ENCODE measurements at places on chromosomes 3 and 15.
A peak's percentile ranks its signal among the peaks of the same experiment; 100 is the strongest.

GRCh38 chr15:66489179-66489791 is 8.3 kb downstream of the SNAPC5 start:
- DNase-seq: no peak

DNA sequence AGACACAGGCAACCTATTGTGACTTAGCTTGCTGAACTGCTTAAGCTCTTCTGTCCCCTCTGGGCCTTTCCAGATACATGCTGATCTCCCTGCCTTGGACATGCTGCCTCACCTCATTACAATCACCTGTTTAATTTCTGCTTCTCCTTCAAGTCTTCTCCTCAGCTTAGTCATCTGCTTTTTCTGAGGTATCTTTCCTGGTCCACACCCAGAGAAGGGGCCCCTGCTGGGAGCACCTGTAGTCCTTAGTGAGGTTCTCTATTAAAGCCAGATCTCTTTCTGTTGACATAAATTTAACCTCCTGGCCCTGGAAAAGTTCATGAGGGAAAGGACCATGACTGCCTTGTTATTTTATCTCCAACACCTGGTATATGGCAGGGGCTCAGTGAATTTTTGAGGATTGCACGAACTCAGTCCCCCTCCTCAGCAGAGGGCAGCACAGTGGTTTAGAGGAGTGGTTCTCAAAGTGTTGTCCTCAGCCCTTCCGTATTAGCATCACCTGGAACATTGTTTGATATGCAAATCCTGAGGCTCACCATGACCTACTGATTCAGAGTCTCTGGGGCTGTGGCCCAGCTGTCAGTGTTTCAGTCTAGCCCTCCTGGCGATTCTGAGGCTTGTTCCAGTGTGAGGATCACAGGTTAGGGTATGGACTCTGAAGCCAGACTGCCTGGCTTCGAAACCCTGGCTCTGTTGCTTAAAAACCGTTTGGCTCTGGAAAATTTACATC is 12.7 kb downstream of the COL6A6 start:
- no peak for DNase-seq

- no peak for DNase-seq
Observed at GRCh38 chr3:163951397-163951987, 1126.8 kb downstream of the SI start.

DNA sequence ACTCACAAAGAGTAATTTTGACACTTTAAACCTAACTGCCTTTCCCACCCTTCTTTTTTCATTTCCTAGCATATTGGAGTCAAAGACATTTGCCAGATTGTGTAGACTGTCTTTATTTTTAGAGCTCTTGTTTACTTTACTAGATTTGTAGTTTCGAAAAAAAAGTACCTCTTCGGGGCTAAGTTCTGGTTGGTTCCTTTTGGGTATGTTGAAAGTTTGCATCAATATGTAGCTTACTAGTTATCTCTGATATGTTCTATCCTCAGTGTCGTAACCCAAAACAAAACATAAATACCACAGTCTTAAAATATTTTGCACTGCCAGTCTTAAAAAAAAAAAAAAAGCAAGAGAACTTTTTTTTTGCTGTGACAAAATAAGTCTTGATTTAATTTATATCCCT is 52.2 kb downstream of the REC114 start:
- DNase-seq: no peak

GRCh38 chr15:73346735-73347312 is 21.9 kb downstream of the HCN4 start:
- DNase-seq: peak; percentile 46

- no peak for DNase-seq
Observed at GRCh38 chr3:78940128-78940527, 827.7 kb downstream of the ROBO1 start.

Measured in CD4-positive, alpha-beta memory T cell (primary cell).